ENCODE measurements at places on chromosomes 7 and 10.
A peak's percentile ranks its signal among the peaks of the same experiment; 100 is the strongest.

GRCh38 chr10:102778781-102779180 is 35.0 kb downstream of the WBP1L start:
- no peak for DNase-seq

DNA sequence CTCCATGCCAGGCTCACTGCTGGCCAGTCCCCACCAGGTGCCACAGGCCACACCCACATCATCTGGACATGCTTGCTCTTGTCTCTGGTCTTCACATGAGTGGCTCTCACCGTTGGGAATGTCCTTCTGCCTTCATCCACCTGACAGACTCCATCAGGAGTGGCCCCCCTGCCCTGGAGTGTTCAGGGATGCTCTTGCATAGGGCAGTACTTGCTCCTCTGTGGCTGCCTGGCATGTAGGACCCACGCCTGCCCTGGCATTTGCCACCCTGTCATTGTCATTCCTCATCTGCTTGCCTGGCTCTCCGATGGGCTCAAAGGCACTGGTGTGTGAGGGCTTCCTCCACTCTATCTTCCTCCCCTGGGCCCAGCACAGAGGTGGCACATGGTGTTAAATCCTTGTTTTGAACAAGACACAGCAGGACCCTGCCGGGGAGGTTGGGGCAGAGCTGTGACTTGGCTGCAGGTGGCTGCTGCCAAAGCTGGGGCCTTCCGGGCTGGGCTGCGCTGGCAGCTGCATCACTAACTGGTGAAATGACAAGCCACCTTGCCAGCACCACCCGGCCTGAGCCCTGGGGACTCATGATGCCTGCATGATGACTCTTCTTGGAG is 1.8 kb downstream of the SH2D4B start:
- DNase-seq, result no peak

DNA sequence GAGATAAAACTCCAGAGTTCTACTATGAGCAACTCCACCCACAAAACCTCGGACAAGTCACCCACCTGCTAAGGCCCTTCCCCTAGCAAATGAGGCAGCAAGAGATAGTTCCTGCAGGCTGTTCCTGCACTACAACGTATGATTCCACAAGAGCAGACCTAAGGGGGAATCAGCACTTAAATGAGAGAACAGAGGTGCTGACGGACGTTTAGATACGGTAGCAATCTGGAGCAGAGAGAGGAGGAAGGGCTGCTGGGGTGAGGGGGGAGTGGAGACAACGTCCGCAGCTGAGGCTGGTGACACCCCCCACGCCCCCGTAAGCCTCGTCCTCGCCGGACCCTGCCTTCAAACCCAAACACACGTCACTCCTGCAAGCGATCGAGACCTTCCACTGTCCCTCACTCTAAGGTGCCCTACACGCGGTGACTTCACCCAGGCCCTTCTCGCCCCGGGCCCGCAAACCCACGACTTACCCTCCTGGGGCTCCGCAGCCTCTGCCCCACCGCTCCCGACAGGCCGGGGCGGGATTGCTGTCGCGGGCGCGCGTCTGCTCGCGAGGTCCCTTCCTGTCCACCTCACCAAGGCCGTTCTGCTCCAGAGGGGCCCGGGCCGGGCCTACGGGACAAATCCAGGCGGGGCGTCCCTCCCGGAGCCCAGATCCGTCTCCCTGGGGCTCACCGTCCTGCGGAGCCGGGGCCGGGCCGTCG is 635 bp downstream of the ZNF12 start:
- DNase-seq, result no peak

DNA sequence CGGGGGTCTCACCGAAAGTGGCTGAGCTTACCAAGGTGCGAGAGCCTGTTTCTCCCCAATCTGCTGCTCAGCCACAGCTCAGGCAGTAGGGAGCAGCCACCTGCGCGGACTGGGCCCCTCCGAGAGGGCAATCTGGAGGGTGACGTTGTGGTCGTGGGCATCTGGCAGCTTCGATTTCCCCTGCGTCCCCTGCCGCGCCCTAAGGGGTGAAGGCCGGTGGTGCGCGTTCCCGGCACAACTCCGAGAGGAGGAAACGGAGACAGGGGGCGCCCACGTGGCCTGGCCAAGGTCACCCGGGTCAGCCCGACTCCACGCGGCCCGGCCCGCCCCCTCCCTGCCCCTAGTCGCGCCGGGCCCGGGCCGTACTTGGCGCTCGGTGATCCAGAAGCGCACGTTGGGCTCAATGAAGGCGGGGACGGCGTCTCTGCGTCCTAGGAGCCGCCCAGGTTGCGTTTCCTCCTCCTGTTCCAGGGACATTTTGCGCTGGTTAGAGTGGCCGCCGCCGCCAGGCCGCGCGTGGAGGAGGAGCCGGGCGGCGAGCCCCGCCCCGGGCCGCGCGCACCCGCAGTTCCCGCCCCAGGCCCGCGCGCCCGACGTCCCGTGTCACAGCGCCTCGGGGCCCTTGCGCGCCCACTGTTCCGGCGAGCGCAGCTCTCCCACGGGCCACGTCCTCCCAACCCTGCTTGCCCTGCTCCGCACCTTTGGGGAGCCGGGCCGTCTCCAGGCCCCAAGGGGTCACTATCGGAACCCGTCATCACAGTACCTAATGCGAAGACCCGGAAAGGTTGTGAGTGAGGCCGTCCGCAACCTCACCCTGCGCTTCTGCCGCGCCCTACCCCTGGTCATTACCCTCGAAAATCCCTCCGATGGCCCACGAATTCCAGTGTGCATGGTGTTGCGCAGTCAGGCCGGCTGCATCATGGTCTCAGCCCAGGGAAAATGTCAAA is at the start of gene SFXN4:
Gene SFXN4, minus strand, starts transcription at position 544 of the 947 bp plus-strand sequence. Its CDS starts 67 bp downstream, at position 477.
- DNase-seq, result peak; percentile 74

- DNase-seq, result no peak
Observed at GRCh38 chr10:132403511-132404168, 6.6 kb downstream of the PWWP2B start.

DNA sequence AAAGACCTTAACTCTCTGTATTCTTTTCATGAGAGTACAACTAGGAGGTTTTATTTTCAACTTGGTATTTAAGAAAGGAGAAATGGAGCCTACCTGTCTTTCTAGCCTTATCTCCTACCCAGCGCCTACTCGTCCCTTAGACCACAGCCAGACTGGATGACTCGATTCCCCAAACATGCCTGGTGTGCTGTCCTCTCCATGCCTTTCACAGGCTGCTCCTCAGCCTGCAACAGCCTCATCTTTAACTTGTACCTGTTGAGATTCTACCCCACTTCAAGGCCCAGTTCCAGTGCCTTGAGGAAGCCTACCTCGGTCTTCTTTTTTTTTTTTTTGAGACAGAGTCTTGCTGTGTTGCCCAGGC is 29.4 kb downstream of the CPA1 start:
- DNase-seq, result no peak

DNA sequence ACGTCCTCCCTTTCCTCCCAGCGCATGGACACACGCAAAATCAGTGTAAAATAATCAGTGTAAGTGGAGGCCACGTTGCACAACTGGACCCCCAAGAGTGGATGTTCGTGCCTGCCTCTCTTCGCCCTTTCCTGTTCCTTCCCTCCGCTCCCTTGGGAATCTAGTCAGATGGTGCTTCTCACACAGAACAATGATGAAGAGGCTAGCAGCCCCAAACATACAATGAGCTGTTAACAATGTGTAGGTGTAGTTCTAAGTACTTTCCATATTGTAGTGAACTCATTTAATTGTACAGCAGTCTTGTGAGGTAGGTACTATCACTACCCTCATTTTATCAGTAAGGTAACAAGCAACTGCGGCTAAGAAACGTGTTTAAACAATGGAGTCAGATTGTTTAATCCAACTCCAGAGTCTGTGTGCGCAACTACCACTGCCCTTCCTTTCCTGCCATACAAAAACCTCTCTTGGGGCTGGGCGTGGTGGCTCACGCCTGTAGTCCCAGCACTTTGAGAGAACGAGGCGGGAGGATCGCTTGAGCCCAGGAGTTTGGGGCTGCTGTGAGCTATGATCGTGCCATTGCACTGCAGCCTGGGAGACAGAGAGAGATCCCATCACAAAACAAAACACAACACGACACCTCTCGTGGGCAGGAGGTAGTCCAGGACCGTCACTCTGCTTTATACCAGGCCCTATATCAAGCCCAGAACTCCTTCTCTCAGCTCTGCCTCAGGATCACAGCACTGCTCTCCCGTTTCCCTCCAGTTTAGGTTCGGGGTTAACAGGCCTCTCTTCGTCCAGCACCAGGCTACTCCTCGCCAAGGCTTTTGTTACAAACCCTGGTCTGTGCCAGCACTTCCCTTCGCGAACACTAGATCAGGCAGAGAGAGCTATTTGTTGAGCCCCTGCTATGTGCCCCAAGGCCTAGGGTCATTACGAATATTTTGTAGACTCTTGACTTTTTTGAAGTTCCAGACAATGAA is 1.1 kb downstream of the FKBP9 start:
- DNase-seq, result peak; percentile 7

DNA sequence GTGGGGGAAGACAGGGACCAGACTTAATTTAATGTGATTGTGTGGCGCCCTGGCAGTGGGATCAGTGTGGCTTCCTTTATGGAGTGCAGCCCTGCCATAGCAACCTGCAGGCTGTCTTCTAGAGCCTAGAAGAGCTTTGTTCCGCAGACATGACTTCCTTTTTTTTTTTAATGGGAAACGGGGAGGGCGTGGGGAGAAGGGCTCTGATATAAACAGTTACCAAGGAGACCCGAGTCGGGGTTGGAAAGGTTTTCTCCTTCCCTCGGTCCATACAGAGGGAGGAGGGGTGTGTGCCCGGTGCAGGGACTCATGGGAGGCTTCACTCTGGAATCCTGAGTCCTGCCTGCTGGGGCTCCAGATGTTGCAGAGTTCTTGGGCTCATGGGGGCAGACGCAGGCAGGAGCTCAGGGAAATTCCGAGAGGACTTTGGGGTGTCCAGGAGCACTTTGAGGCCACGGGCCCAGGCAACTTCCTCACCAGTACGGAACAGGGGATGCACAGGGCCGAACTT is 26.9 kb downstream of the TMEM120A start:
- no peak for DNase-seq

- DNase-seq, result no peak
Observed at GRCh38 chr10:100502926-100503494, 16.7 kb downstream of the SEC31B start.

GRCh38 chr7:21980926-21981500 is 35.3 kb upstream of the CDCA7L start:
- no peak for DNase-seq

DNA sequence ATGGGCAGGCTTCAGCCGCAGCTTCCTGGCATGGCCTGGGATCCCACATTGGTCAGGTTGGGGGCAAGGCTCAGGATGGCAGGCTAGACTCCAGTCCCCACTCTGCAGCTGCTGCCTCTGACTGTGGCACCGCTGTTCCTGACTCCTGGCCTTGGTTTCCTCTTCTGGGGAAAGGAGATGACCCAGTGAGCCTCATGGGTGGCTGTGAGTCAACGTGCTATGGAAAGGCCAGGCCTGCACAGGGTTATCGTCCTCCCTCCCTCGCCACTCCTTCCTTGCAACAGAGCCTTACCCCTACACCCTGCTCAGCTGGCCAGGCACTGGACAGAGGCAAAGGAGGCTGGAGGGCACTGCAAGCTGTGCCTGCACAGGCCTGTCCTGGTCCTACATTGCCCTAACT is 36.1 kb upstream of the CHST15 start:
- no peak for DNase-seq

- no peak for DNase-seq
Observed at GRCh38 chr7:155738652-155739537, 73.4 kb downstream of the SHH start.

DNA sequence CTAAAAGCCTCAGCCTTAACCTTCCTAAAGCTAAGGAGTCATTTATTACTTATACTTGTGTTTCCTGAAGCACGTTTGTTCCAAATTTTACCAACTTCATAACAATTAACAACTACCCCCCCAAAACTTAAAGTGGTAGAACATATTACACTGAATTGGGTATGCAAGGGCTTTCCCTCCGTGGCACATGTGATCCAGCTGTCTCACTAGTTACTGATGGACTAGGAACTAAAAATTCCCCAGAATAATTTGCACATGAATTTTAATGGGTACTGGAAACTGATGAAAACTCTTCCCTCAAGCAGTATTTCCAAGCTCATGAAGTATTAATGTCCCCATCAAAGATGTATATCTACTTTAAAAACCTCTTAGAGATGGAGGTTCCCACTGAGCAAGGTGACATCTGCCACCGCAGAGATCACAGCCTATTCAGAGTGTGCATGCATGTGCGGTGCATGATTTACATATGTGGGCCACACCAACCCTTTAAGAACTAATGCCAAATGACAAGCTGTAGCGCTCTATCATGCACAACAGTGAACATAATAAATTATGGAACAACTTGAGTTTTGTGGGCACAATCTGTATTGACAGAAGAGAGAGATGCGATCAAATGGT is 139.9 kb upstream of the ADCY1 start:
- DNase-seq, result no peak

GRCh38 chr7:33612442-33612841 is 292.9 kb upstream of the BMPER start:
- DNase-seq, result no peak

GRCh38 chr7:151954866-151955820 is 1.1 kb upstream of the GALNTL5 start:
- DNase-seq, result no peak

- no peak for DNase-seq
Observed at GRCh38 chr7:152543799-152544198, 108.0 kb upstream of the KMT2C start.

- DNase-seq, result no peak
Observed at GRCh38 chr10:99524736-99525380, 7.9 kb upstream of the NKX2-3 start.

GRCh38 chr10:42707234-42707633 is 68.9 kb upstream of the ZNF33B start:
- no peak for DNase-seq

All from caudate nucleus (tissue), 63 donors.